ENCODE measurements at places on chromosomes 11 and 22.

DNA sequence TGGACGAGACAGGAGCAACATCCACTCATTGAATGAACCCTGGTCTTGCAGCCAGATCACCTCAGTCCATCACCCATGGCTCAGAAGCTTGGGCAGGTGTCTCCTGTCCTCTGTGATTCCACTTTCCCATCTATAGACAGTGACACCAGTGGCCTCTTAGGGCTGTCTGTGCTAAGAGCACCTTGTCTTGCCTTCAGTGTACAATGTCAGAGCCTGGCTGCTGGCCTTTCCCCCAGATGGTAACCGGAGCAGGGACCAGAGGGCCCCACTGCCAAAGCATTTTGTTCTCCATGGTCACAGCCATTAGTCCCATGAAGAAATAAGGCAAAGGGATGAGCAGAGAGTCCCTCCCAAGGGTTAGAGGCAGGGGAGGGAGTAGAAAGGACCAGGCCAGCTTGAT, 35.4 kb downstream of the PKNOX2 start:
- no peak for DNase-seq

DNA sequence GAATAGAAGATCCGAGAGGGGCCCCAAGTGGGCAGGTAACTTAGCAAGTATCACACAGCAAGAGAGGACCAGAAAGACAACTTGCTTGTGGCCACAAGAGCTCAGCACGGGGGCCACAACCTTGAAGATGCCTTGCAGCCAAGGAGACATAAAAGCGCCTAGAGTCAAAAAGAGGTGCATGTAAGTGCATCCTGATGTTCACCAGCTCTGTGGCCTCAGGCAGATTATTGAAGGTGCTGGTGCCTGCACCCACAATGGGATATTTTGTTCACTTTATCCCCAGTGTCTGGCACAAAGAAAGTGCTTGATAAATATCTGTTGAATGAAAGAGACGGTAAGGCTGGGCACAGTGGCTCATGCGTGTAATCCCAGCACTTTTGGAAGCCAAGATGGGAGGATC, 106.0 kb upstream of the ASPHD2 start:
- DNase-seq = no peak

DNA sequence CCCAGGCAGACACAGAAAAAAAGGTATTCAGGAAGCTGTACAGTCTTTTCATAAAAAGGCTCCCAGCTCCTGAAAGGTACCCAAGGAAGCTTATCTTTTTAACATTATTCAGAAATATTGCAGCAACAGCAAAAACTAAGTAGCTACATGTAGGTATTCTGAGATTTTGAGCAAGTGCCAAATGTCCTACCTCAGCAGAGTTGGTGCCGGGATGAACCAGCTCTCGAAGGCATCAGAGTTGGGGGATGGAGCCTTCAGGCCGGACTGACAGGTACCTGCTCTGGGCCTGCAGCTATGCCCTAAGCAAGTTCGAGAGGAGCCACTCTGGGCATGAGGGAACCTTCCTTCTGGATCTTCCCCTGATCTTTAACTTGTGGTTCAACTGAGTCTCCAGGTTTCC, 77.1 kb upstream of the TTC12 start:
- DNase-seq = no peak

DNA sequence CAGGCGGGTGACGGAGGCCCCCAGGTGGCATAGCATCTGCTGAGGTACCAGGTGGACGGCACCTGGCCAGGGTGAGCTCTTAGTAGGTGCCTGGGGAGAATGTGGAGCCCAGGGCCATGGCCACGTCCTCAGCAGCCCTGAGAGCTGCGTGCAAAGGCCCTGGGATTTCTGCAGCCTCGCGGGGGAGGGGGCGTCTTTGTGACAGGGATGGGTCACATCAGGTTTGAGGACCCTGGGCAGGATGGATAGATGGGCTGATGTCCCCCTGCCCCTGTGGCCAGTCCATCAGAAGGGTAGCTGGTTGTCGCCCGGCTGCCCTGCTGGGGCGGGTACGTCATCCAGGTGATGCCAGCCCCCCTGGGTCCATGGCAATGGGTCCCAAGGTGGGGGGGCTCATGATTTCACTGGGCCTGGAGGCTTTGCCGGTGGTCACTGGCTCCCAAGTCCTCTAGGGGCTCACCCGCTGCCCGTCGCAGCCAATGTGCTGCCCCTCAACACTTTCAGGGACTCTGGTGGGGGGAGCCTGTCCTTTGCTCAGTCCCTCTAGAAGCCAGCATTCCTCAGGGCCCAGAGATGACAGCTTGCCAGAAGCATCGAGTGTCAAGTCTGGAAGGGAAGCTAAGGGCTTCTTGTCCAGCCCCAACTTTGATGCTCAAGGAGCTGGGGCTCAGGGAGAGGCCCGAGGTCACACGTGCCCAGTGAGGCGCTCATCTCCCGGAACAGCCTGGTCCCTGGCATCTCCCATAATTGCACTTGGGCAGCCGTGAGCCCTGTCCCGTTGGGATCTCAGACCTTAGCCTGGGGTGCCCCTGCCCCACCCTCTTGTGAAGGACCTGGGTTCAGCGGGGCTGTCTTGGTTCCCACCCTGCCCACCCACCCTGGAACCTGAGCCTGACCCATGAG, 777 bp downstream of the TBX10 start:
- no peak for DNase-seq

GRCh38 chr11:46855167-46855566, 9.1 kb upstream of the CKAP5 start:
- no peak for DNase-seq

DNA sequence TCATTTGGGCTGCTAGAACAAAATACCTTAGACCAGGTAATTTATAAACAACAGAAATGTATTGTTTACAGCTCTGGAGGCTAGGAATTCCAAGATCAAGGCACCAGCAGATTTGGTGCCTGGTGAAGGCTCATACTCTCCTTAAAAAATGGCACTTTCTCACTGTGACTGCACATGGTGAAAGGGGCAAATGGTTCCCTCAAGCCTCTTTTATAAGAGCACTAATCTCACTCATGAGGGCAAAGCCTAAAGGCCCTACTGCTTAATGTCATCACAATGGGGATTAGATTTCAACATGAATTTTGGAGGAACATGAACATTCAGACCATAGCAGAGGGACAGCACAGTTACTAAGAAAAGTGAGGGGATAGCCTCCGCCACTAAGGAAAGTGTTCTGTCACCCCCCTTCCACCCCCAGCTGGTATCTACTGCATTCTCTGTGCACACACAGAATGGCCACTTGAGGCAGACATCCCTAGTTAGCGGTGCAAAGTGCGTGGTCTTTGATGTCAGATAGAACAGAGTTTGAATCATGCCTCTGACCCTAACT, 47.2 kb upstream of the CEP295 start:
- DNase-seq = no peak
